ENCODE measurements at places on chromosomes 16 and 17. TPM values are rescaled to one million over a fixed set of nuclear protein-coding genes. Genes with fewer than 3 reads are reported as not detected.

DNA sequence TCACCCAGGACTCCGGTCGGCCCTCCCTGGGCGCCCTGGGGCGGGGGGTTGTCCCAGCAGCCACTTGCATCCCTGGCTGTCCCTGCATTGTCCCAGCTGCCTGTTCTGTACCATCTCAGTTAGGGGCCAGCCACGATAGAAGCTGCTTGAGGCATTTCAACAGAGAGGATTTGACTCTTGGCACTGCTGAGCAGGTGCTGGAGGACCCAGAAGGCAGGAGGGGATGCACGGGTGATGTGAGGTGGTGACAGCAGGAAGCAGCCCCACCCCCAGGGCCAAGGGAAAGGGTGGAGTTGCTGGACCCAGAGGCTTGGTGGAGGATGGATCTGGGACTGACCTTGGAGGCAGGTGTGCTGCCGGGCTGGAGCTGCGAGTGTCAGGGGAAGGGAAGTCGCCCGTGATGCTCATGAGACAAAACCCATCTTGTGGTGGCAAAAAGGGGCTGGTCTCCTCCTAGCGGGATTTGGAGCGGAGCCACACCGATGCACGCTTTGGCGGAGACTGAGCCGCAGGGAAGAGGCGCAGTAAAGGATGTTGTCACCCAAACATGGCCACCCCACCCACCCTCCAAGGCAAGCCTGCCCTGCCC is 188.0 kb upstream of the GSE1 start:
- no peak for DNase-seq

DNA sequence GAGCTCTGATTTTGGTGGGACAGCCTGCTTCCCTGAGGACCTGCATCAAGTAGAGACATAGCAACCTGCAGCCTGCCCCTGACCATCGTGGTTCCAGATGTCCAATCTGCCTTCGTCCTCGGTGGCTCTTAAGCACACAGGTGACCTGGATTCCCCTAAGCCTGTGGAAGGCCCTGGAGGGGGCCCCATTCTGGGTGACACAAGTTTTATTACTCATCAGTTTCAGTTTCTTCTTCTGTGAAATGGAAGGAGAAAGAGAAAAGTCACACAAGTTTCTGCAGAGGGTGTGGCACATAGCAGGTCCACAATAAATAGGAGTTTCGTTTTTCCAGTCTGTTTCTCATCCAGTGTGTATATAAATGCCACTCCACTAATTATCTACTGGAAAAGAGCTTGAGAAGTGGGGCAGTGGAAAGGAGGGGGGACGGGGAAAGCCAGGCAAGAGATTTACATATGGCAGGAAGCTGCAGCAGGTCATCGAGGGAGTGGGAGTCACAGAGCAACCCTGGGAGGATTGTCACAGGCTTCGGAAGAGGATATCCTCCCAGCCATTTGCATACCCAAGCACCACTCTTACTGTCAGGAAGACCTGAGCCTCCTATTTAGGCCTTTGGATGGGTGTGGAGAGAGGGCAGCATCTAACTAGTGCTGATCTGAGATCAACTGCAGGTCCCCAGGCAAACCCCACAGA is 10.0 kb upstream of the NOS2 start:
- DNase-seq = no peak

GRCh38 chr16:47045023-47045422 is 71.5 kb upstream of the DNAJA2 start:
- DNase-seq = peak; percentile 41

GRCh38 chr16:89009343-89010209 is 32.6 kb upstream of the CBFA2T3 start:
- DNase-seq = peak; percentile 81

GRCh38 chr16:16120382-16121184 is 102.7 kb downstream of the ABCC6 start:
- DNase-seq = no peak

DNA sequence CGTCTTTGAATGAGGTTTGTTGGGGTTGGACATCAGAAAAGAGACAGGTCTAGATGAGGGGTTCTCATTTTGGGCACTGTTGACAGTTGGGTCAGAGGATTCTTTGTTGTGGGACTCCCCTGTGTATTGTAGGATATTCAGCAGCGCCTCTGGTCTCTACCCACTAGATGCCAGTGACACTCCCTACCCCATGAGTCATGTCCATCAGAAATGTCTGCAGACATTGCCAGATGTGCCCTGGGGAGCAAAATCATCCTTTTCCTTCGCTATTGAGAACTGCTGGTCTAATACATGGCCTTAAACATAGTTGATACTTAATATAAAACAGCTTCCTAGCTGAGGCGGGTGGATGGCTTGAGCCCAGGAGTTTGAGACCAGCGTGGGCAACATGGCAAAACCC is 3.1 kb downstream of the ABAT start:
- DNase-seq = no peak

GRCh38 chr17:10651927-10652326 is 5.2 kb downstream of the MYH3 start:
- DNase-seq = no peak

- peak; percentile 66 for DNase-seq
These were observed 6.8 kb upstream of the ADCY7 start for GRCh38 chr16:50259334-50260205.

DNA sequence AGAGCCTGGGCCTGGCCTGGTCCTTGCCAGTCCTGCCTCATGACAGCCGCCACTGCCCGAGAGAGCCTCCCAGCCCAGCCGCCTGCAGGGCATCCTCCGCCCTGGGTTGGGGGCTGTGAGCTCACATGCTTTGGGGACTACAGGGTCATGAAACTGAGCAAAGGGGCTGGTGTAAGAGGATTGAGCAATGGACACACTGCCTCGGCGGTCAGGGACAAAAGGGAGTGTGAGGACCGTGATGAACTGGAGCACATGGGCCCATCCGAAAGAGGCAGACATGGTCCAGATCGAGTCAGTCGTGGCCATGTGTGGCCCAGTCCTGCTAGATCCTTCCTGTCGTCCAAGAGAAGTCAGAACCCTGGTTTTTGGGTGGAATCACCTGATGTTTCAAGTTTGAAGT is 52.3 kb downstream of the GSG1L start:
- DNase-seq = no peak

DNA sequence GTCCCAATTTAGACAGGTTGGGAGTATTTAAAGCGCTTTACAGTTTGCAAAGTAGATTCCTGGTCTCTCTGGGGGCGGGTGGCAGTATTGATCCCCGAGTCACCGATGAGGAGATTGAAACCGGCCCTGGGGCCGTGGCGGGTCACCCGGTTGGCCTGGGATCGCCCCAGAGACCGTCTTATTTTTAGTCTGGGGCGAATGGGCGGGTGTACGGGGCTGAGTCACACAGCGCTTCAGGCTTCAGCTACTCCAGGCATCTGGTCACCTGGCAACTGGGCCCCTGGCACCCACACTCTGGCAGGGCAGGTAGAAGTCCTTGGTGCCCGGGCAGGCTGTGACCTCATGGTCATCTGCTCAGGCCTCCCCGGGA is 669 bp downstream of the MIEF2 start:
- peak; percentile 45 for DNase-seq

DNA sequence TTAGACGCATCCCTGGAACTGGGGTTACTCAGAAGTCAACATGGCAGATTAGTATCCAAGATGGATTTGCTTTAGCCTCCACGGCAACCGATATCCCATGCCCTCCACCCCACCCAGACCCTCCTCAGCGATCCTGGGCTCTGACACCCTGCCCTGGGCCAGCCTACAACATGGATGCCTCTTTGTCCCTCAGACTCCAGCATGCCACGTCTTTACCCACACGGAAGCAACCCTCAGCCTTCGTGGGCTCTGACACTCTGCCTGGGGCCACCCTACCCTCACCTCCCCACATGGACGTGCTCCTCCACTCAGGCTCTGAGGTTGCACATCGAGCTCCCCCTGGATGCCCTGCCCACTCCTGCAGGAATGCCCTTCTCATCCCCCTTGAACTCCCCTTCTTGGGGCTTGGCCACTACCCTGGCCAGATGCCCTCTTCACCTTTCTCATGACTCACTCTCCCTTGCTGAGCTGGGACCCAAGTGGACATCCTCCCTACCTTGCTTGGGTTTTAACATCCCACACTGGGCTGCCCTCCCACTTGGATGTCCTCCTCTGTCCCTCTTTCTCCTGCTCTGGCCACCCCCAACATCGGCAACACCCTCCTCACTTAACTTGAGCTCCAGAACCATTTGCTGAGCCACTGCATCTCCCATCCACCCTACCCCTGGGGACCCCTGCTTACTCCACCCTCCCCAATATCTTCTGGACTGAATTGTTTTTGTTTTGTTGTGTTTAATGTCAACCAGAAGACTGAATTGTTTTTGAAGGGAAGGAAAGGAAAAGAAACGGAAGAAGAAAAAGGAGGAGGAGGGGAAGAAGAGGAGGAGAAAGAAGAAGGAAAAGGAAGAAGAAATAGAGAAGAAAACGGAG is 18.3 kb upstream of the TMEM92 start:
- no peak for DNase-seq

- peak; percentile 24 for DNase-seq
These were observed 60.9 kb downstream of the RPTOR start for GRCh38 chr17:80605326-80606066.

- peak; percentile 29 for DNase-seq
These were observed 26.9 kb downstream of the IRX5 start for GRCh38 chr16:54957403-54958166.

GRCh38 chr17:39200070-39200879 is at the start of gene RPL19:
Gene RPL19, plus strand, starts transcription at chr17:39200283. Its CDS starts 62 bp downstream, at chr17:39200345.
- DNase-seq = peak; percentile 84

DNA sequence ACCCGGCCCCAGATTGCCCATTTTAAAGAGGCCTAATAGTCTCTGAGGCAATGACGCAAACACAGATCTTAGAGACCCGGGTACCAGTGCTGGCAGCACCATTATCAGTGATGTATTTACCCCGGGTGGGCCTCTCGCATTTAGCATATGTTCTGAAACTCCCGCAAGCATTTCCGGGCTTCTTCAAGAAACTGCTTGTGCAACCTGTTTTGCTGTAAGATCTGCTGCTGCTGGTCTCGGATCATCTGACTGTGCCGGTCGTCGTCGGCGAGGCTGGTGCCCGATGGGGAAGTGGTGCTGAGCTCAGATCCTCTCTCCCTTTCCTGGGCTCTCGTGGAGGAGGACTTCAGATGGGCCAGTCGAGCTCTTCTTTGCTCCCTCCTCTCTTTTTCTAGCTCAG is 12.5 kb downstream of the CEP295NL start:
- DNase-seq = no peak

DNA sequence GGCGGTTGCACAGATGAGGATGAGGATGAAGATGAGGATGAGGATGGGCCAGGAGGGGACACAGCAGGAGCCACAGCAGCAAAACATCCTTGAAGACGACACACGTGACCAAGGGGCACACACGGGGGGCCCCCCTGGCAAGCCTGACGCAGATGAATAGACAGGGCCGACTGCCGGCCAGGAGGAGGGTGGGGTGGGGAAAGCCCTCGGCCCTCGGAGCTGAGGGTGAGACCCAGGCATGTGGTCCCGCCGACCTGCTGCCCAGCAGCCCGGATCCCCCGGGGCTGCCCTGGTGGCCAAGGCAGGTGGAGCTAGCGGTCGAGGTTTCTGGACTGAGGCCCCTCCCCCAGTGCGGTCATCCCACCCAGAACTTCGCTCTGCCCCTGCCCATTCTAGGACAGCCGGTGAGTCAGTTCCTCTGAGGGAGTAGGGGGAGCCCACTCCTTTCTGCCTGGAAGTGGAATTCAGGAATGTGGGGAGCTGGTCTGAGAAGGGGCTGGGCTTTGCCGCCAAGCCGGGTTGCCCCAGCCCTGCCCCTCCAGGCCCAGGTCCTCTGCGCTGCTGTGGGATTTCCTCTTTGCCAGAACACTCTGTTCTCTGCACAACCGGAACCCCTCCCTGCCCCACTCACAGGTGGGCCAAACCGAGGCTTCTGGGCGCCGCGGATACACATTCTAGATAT is 9.9 kb downstream of the CYGB start:
- DNase-seq = no peak

GRCh38 chr16:25065899-25066298 is 45.6 kb upstream of the LCMT1 start:
- no peak for DNase-seq

DNA sequence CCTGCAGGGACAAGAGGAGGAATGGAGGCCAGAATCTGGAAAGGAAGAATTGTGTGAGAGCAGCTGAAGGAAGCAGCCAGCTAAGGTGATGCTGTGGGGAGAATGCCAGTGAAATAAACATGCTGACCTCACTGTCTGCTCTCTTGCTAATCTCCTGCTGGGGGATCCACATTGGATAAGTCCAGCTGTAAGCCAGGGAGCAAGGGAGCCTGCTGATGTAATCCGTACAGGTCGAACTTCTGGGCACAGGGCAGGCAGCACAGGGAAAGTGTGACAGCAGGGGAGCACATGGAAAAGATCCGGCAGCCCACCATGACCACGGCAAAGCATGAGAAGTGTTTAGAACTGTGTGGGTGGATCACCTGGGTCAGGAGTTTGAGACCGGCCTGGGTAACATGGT is 7.5 kb upstream of the XPO6 start:
- DNase-seq = no peak

DNA sequence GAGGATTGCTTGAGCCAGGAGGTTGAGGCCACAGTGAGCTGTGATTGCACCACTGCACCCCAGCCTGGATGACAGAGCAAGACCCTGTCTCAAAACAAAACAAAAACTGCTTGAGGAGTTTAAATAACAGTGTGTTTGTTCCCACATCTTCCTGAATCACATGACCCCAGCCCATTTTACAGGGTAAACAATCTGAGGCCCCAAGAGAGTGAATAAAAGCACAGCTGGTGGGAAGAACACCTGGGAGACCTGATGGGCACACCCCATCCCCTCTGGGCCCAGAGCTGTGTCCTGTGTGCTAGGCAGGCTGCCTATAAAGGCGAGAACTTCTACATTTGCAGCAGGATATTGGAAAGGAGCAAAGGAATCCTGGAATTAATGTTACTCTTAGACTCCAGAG is 69.6 kb downstream of the PLXDC1 start:
- DNase-seq = no peak

DNA sequence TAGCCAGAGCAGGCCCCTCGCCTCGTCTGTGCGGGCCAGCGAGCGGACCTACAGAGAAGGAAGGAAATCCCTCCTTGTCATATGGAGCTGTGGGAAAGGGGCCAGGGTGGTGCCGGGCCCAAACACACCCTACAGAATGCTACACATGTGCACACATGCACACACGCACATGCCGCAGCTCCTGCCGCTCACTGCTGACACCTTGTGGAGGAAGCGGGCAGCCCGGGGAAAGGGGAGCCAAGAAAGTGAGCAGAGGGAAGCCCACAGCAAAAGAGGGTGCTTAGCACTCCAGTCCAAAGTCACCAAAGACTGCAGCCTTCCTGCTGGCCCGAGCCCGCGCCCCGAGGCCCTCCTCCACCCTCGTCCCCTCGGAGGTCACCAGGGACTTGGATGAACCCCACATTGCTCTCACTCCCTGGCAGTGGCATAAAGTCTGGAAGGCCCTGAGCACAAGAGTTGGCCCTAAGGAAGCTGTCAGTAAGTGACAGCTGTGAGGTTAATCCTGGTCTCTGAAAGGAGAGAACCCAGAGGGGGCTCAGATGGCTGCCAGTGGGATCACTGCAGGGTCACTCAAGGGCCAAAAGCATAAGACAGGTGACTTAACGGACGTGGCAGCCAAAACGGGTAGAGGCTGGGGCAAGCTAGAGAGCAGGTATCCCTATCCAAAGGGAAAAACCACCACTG is 68.2 kb downstream of the MYO18A start:
- DNase-seq = peak; percentile 77

Gene CCL3
- not detected for polyA plus RNA-seq

Gene FOXN1
- polyA plus RNA-seq = not detected

Gene MCRIP1
- polyA plus RNA-seq = 179 TPM

Gene TEX19
- not detected for polyA plus RNA-seq

Gene HYDIN
- polyA plus RNA-seq = 1.8 TPM

Gene TTYH2
- 7.8 TPM for polyA plus RNA-seq

Gene PLA2G10
- not detected for polyA plus RNA-seq

Gene SYT17
- 0.32 TPM for polyA plus RNA-seq

Gene SENP3
- polyA plus RNA-seq = 43.4 TPM

All from cardiac muscle cell (in vitro differentiated cells and primary cell).